DMS53 (cell line): ENCODE measurements at places on chromosomes 2 and 18.

GRCh38 chr18:65852273-65852672 lies 101.5 kb downstream of the CDH7 start:
- no peak for DNase-seq

DNA sequence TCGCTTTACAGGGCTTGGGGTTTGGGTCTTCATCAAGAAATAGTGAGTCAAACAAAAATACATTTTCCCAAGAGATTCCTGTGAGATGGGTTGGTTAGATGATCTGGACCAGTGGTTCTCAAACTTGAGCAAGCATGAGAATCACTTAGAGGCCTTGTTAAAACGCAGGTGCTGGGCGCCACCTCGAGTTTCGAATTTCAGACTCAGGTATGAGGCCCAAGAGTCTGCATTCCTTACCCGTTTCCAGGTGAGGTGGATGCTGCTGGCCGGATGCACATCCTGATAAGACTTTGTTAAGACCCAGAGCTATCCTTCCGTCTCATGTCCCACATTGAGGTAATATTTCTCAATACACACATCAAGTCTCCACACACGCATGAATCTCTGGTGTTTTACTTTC lies 707.8 kb upstream of the SALL3 start:
- no peak for DNase-seq

DNA sequence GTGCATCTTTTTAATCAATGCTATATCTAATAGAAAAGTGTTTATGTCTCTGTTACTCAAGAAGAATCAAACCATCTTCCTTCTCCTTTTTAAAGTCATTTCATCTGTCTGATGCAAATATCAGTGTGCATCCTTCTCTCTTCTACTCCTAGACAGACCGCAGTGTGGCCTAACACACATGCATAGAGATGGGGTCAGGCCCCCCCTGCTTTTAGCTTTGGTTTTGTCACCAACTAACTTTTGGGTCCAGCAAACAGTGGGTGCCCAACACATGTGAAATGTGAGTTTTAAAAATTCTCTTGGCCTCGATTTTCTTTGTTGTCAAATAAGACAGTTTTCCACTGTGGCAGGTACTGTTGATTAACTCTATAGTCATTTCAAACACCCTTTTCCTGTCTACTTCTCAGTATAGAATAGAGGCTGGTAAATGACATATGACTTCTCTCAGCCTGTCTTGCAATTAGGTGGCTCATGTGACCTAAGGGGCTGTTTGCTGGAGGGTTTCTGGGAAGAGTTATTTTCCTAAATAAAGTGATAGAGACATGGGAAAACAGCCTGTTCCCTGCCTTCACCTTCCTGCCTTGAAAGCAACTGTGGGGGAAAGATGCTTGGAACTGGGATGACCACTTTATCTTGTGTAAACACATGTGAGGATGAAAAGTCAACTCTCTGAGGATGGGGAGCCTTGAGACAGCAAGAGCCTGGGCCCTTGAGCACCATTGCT lies 65.7 kb upstream of the DARS1 start:
- DNase-seq = no peak

DNA sequence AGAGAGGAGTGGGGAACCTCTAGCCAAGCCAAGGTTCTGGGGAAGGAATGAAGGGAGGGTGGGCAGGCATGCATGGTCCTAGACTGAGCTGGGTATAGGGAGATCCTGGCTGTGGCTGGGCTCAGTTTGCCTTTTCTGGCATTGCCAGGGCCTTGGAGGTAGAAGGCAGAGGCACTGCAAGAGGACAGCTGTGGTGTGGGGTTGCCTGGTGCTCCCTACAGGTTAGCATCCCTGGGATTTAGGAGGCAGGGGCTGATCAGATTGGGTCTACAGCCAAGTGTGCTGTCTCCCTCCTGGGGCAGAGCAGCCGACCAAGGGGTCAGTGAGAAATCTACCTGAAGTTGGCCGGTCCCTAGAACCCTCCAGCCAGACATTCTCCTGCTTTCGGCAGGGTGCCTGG lies 15.9 kb downstream of the ABCG8 start:
- no peak for DNase-seq

DNA sequence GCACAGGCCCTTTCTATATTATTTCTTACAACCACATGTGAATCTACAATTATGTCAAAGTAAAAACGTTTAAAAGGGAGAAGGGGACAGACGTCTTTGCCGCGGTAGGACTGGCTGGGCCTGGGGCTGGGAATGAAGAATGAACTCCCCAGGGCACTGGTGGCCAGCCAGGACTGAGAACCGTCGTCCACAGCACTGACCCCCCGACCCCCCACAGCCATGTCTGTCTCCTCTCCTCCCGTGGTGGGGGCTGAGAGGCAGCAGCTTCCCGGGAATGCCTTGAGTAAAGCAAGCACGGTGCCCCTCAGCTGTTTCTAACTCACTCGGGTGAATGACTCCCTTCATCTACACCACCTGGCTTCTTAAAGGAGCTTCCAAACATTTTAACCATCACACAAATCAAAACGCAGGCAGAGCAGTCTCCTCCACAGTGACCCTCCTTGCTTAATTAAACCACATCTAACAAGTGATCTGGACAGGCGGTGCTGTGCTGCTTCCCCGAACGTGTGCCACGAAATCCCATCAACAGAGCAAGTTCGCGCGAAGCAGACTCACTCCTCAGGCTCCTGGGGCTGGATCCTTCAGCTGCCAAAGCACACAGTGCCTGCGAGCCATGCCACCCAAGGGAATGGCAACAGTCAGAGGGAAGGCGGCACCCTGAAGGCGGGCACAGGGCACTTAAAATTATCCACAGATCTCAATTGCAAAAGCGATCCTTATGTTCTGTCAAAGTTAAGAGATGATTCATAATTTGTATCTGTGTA lies 217.7 kb downstream of the EIPR1 start:
- no peak for DNase-seq

DNA sequence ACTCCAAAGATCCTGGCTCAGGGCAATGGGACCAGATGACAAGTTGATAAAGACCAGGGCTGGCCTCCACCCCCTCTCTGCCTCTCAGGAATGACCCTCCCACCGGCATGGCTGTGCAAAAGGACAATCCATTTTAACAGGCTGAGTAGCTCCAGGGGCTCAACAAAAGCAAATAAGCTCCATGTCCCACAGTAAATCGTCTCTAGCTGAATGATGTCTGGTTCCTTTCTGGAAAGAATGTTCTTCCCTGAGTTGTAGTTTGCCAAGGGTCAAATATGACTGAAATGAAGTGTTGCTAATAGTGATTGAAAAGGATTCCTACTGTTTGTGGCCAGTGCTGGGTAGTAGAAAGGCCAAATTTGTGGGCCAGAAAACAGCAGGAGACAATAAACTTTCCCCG lies 434.4 kb upstream of the ETAA1 start:
- DNase-seq = no peak

GRCh38 chr2:162972383-162972782 lies 133.8 kb upstream of the KCNH7 start:
- DNase-seq = no peak
